ENCODE measurements at places on chromosomes 13 and 19.

GRCh38 chr13:86882107-86882506, 789.1 kb upstream of the SLITRK5 start:
- no peaks in the 10 kb centered on the region for H3K4me1 ChIP-seq
- no peak for DNase-seq
- H3K27me3 ChIP-seq, result no peaks in the 10 kb centered on the region
- H3K4me3 ChIP-seq, result no peak overlapping the region

- H3K27ac ChIP-seq, result no peak overlapping the region
- H3K4me3 ChIP-seq, result no peak overlapping the region
- DNase-seq, result no peak
- no peaks in the 10 kb centered on the region for H3K4me1 ChIP-seq
- H3K27me3 ChIP-seq, result no peaks in the 10 kb centered on the region
Measured at GRCh38 chr13:92054389-92054788, 656.0 kb downstream of the GPC5 start.

GRCh38 chr13:95642028-95642621, 2.4 kb downstream of the DZIP1 start:
- H3K4me1 ChIP-seq, result no peaks in the 10 kb centered on the region
- no peak overlapping the region for H3K27ac ChIP-seq
- DNase-seq, result no peak
- no peaks in the 10 kb centered on the region for H3K27me3 ChIP-seq

GRCh38 chr19:5895890-5896289, 7.7 kb downstream of the NDUFA11 start:
- H3K36me3 ChIP-seq, result peaks cover 7% of the 10 kb centered on the region
- H3K4me1 ChIP-seq, result no peaks in the 10 kb centered on the region
- H3K27ac ChIP-seq, result peak overlapping the region; percentile 68
- H3K4me3 ChIP-seq, result no peak overlapping the region
- no peak for DNase-seq

DNA sequence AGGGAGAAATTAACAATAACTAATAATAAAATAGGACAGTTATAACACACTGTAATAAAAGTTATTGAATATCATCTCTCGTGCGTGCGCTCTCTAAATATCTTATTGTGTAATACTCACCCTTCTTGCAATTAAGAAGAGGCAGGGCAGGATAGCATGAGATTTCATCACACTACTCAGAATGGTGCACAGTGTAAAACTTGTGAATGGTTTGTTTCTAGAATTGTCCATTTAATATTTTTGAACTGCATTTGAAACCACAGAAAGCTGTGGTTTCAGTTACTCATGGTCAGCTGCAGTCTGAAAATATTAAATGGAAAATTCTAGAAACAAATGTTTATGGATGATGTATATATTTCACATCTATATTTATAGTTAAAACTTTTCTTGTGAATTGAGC, 161.1 kb downstream of the DCT start:
- no peaks in the 10 kb centered on the region for H3K36me3 ChIP-seq
- H3K27me3 ChIP-seq, result no peaks in the 10 kb centered on the region
- no peaks in the 10 kb centered on the region for H3K4me1 ChIP-seq
- H3K27ac ChIP-seq, result no peak overlapping the region
- no peak overlapping the region for H3K4me3 ChIP-seq

GRCh38 chr13:45391926-45392325, 26.2 kb downstream of the SLC25A30 start:
- no peak overlapping the region for H3K4me3 ChIP-seq
- H3K36me3 ChIP-seq, result no peaks in the 10 kb centered on the region
- no peak for DNase-seq
- H3K27ac ChIP-seq, result no peak overlapping the region
- no peaks in the 10 kb centered on the region for H3K4me1 ChIP-seq

DNA sequence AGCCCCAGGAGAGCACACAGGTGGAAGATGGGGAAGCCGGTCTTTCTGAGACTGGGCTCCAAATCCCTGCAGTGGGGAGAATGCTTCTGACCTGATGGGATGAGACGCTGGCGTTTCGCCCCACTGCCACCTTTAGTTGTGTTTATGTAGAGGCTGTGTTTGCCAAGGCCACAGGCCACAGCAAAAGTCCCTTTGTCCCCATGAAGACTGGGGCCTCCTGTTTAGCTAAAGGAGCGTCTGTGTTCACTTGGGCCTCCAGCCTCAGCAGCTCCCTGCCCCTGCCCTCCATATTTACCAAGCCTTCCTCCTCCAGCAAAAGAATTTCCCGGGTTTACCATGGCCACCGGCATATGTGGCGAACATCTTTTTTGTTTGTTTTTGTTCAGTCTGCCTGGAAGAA, 10.4 kb upstream of the KLK14 start:
- H3K36me3 ChIP-seq, result no peaks in the 10 kb centered on the region
- H3K4me1 ChIP-seq, result no peaks in the 10 kb centered on the region
- peak overlapping the region; percentile 69 for H3K27ac ChIP-seq
- DNase-seq, result peak; percentile 56
- no peaks in the 10 kb centered on the region for H3K27me3 ChIP-seq

DNA sequence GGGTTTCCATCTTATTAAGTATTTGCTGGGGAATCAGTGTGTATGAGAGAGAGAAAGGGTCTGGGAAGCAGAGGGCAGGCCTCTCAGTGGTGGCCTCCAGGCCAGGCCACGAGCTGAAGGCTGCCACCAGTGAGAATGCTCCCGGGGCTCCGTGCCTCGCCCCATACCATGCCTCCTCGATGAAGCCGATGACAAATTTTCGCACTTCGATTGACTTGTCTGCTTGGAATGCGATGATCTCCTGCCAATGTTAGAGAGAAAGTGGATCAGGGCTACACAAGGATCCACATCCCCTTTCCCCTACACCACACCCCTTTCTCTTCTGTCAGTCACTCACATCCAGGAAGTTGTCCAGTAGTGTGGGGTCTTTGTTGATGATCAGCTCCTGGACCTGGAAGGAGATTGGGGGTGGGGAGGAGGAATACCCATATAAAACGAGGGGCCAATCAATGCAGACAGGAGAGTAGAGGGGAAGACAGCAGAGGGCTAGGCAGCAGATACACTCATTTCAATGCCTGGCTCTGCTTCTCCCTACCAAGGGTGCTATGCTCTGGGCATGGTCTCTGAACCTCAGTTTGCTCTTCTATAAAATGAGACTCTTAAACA, 10.7 kb downstream of the SYMPK start:
- no peaks in the 10 kb centered on the region for H3K36me3 ChIP-seq
- no peak for DNase-seq
- H3K27ac ChIP-seq, result no peak overlapping the region
- no peak overlapping the region for H3K4me3 ChIP-seq
- no peaks in the 10 kb centered on the region for H3K4me1 ChIP-seq

DNA sequence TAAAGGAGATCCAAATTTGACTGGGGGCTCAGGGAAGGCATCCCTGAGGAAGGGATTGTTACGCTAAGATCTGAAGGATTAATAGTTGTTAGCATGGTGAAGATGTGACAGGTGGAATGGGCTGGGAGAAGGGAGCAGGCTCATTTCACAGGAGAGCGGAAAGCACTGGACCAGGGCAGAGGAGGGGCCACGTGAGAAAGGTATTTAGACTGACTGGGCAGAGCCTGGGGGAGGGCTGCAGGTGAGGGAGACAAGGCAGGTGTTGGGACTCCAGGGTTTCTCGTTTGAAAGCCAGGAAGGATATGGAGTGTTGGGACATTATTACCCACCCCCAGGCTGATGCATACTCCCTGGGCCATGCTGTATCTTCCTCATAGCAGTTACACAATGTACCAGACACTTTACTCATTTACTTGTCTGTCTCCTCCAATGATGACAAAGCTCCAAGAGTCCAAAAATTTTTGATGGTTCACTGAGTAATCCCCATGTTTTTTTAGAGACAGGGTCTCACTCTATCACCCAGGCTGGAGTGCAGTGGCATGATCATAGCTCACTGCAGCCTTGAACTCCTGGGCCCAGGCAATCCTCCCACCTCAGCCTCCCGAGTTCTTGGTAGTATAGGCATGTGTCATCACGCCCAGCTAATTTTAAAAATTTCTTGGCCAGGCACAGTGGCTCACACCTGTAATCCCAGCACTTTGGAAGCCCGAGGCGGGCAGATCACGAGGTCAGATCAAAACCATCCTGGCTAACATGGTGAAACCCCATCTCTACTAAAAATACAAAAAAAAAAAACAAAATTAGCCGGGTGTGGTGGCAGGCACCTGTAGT, 2.3 kb downstream of the TRAPPC6A start:
- H3K36me3 ChIP-seq, result no peaks in the 10 kb centered on the region
- H3K4me1 ChIP-seq, result no peaks in the 10 kb centered on the region

DNA sequence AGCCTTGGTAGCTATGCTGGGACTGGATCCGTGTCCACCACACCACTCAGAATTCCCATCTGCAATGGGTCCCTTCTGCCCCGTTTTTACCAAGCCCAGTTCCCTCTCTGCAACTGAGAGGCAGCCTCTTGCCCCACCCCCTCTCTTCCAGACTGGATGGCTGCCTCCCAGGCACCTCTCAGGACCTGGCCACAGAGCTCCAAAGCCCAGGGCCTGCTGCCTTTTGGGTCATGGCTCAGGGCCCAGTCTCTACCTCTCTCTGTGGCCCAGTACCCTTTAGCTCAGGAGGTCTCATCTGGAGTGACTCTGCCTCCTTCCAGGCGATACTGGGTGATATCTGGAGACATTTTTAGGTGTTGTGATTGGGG, 10.3 kb upstream of the ZBTB7A start:
- H3K4me3 ChIP-seq, result no peak overlapping the region
- no peak overlapping the region for H3K27ac ChIP-seq
- H3K4me1 ChIP-seq, result no peaks in the 10 kb centered on the region
- DNase-seq, result no peak

DNA sequence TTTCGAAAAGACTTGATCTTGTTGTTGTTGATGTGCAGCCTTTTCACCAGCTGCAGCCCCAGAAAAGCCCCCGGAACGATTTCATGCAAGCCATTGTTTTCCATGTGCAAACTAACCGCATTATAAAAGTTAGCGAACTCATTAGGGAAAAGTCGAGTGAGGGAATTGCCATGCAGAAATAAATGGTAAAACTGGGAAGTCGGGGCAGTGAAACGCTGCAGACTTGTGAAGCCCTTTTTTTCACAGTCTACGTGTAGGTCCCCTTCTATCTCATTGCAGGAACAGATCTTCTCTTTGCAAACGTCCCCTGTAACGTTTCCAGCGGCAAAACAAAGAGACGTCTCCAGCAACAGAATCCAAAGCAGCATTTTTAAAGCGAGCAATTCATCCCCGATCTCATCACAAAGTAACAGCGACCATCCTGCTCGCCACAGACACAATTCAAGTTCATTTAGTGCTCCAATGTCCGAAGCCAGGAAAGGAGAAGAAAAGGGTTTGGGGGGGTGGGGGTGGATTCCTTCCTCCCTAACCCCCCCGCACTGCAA, 1.1 kb downstream of the SLITRK1 start:
- H3K27me3 ChIP-seq, result no peaks in the 10 kb centered on the region
- no peaks in the 10 kb centered on the region for H3K36me3 ChIP-seq
- no peak overlapping the region for H3K27ac ChIP-seq
- H3K4me1 ChIP-seq, result no peaks in the 10 kb centered on the region
- H3K4me3 ChIP-seq, result peak overlapping the region; percentile 16

GRCh38 chr19:10729411-10729810, 11.5 kb downstream of the DNM2 start:
- no peak overlapping the region for H3K4me3 ChIP-seq
- H3K27me3 ChIP-seq, result no peaks in the 10 kb centered on the region
- no peaks in the 10 kb centered on the region for H3K4me1 ChIP-seq
- H3K27ac ChIP-seq, result no peak overlapping the region
- DNase-seq, result no peak

DNA sequence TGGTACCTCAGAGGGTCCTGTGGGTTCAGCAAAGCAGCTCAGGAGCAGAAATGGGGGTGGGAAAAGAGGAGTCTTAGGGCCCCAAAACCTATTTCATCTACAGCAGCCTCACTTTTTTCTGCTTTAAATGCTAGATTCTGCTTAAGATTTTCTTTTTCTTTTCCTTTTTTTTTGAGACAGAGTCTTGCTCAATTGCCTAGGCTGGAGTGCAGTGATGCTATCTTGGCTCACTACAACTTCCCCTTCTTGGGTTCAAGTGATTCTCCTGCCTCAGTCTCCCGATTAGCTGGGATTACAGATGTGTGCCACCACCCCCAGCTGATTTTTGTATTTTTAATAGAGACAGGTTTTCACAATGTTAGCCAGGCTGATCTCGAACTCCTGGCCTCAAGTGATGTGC, 30.7 kb upstream of the WDFY2 start:
- no peak overlapping the region for H3K27ac ChIP-seq
- H3K27me3 ChIP-seq, result no peaks in the 10 kb centered on the region
- H3K4me1 ChIP-seq, result no peaks in the 10 kb centered on the region
- H3K36me3 ChIP-seq, result no peaks in the 10 kb centered on the region
- no peak overlapping the region for H3K4me3 ChIP-seq

DNA sequence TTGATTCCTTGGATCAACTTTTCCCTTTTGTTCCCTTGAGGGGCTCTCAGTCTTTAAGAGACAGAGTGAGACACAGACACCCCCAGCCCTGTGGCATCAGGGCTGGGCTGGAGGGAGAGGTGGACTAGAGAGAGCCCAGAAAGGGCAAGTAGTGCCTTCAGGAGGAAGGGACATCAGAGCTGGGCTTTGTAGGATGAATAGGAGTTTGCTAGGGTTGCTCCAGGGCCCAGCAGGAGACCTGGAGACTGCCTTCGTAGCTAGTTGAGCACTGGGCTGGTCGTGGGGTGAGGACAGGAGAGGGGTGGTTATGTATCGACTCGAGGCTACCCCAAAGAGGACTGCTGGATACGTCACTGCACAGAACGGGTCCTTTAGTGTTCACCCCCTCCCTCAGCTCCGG, 5.4 kb downstream of the MAP1S start:
- no peaks in the 10 kb centered on the region for H3K36me3 ChIP-seq
- H3K27ac ChIP-seq, result no peak overlapping the region
- no peaks in the 10 kb centered on the region for H3K27me3 ChIP-seq
- no peak overlapping the region for H3K4me3 ChIP-seq
- no peak for DNase-seq
- H3K4me1 ChIP-seq, result peaks cover 12% of the 10 kb centered on the region

- H3K4me3 ChIP-seq, result peak overlapping the region; percentile 19
- no peaks in the 10 kb centered on the region for H3K36me3 ChIP-seq
- no peaks in the 10 kb centered on the region for H3K27me3 ChIP-seq
- DNase-seq, result no peak
- H3K27ac ChIP-seq, result peak overlapping the region; percentile 74
Measured at GRCh38 chr19:42092350-42092749, 16.4 kb downstream of the ZNF574 start.

DNA sequence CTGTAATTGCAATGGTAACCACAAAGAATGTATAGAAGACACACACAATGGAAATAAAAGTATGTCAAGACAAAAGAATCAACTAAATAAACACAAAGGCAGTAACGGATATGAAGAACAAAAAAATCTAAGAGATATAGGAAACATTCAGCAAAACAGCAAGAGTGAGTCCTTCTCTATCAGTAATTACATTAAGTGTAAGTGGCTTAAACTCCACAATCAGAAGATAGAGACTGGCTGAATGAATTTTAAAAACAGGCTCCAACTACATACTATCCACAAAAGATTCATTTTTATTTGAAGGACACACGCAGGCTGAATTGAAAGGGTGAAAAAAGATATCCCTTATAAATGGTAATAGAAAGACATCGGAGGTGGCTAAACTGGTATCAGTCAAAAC, 19.5 kb downstream of the ZNF616 start:
- H3K36me3 ChIP-seq, result peaks cover 49% of the 10 kb centered on the region
- H3K4me3 ChIP-seq, result no peak overlapping the region
- H3K4me1 ChIP-seq, result no peaks in the 10 kb centered on the region
- no peaks in the 10 kb centered on the region for H3K27me3 ChIP-seq

- DNase-seq, result no peak
- H3K27ac ChIP-seq, result no peak overlapping the region
Measured at GRCh38 chr13:74191410-74191809, 57.2 kb upstream of the KLF12 start.

Measured in breast epithelium (tissue), 4 donors.